ENCODE measurements at places on chromosomes 4 and X.

DNA sequence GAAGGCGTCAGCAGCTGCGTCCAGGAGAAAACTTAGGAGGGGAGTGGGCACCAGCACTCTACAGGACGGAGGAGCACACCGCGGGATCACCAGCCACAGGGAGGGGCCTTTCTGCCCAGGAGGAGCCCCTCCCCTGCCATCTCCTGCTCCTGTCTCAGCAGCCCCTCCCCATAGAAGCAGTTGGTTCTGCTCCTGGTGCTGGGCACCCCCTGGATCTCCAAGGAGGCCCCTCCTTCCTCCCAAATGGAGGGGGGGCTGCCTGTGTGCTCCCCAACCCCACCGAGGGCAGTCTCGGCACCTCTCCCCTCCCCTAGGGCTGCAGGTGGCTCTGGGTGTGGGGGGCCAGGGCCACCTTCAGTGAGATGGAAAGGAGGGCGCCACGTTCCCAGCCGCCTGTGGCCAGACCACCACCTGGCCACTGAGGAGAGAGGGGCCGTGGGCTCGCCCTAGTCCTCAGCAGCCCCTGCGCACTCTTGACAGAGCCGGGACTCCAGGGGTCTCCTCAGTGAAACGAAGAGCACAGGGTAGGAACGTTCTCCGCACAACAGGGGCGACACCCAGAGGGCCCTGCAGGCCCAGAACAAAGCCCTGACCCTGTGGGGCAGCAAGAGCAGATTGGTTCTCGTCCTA lies 37.8 kb downstream of the CPLX1 start:
- DNase-seq, result no peak

- no peak for DNase-seq
These were observed 84.4 kb downstream of the HTT start for GRCh38 chr4:3158841-3159240.

- DNase-seq, result no peak
These were observed 19.5 kb upstream of the SUPT20HL2 start for GRCh38 chrX:24333371-24333770.

DNA sequence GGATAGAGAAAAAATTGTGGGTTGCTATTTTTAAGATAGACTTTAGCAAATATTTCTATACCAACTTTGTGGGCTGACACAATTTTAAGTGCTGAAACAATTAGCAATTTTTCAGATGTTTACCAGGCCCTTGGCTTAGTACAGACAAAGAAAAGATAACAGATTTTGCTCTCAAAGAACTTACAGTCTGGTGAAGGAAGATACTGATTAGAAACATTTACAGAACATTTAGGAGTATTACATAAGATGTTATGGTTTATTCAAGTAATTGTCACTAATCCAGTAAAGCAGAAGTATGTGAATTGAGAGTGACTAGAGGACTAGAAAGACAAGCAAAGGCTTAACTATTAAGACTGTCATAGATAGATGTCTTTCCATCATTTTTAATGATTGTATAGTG lies 35.3 kb upstream of the NDUFC1 start:
- no peak for DNase-seq

DNA sequence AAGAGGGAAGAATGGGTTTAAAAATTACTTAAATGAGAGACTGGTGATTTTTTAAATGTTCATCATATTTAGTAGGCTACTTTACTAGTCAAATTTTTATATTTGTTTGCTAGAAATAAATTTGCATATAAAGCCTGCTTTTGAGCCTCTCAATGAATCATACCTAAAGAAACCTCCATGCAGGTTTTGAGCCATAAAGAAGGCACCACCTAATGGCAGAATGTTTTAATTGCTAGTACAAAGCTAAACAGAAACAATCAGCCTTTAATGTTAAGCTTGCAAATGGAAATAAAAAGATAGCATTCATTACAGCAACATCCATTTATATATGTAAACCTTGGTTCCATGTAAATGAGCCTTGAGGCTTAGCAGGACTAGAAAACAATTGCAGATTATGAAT lies 989.7 kb downstream of the CCSER1 start:
- DNase-seq, result no peak

All from fibroblast of skin of left biceps (primary cell).